Naive thymus-derived CD8-positive, alpha-beta T cell (primary cell): ENCODE measurements at places on chromosomes 3 and 15.

- no peaks in the 10 kb centered on the region for H3K27me3 ChIP-seq
- H3K36me3 ChIP-seq: no peaks in the 10 kb centered on the region
- H3K4me1 ChIP-seq: no peaks in the 10 kb centered on the region
- no peak overlapping the region for H3K27ac ChIP-seq
- H3K4me3 ChIP-seq: no peak overlapping the region
Observed at GRCh38 chr3:48135552-48136495, 52.4 kb downstream of the CDC25A start.

DNA sequence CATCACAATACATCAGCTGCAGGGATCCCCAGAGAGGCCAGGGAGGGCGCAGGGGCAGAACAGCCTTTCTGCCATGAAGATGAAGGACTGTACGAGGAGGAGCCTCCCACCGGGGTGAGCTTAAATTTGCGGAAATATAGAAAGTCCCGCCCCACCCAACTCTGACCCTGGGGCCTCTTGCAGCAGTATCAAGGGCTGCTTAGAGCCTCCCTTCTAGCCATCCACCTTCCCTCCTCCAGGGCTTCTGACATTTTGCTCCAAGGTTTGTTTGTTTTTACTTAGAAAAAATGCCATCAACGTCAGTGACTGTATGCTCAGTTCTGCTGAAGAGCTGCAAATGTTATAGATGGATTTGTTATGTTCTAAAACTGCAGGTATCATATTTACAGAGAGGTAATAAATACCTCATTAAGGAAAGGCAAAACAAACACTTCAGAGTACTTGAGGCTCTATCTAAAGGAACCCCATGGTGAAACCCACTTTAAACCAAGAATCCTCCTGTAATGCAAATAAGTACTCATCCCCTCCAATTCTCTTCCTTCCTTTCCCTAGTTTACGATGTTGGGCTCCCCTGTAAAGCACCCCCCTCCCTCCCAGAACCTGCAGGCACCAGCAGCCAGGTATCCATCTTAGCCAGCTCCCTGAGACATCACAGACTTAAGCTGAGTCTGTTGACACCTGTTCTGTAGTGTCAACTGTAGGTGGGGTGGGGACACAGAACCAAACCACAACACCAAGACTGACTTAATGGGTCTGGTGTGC, 30.5 kb downstream of the RFTN1 start:
- DNase-seq: peak; percentile 18
- peaks cover 18% of the 10 kb centered on the region for H3K36me3 ChIP-seq
- H3K4me1 ChIP-seq: peaks cover 34% of the 10 kb centered on the region
- H3K4me3 ChIP-seq: peak overlapping the region; percentile 73
- H3K27ac ChIP-seq: peak overlapping the region; percentile 86
- H3K27me3 ChIP-seq: no peaks in the 10 kb centered on the region

- no peaks in the 10 kb centered on the region for H3K4me1 ChIP-seq
- H3K4me3 ChIP-seq: no peak overlapping the region
Observed at GRCh38 chr3:44927371-44927770, 48.6 kb downstream of the ZDHHC3 start.

DNA sequence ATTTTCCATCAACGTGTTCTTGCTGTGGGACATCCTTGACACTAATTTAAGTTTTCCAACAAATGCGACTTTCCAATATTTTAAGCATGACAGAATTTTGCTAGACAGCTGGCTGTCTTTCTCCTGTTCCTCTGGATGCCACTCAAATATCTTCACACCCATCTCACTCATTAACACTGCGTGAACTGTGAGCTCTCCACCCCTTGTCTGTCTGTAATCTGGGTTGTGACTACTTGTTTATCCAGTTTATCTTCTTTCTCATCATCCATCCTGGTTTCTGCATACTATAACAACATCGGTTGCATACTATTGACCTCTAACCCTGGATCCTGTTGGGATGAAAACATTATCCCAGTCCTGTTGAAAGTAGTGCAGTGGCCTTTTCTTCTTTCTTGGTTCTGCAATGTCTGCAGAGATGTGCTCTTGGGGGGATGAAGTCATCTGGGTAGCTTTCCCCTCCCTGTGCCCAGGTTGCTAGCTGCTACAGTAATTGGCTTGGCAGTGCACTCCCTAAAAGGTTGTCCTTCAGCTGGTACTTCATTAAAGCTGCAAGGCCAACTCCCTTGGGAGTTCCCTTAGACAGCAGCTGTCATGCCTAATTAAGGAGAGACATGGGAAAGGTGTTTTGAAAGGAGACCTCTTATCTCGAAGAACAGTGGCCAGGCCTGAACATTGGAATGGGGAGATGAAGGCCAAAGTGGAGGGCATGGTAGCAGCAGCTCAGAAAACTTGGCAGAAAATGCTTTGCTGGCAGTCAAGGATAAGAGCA, 24.7 kb downstream of the KAT2B start:
- H3K4me3 ChIP-seq: no peak overlapping the region
- no peaks in the 10 kb centered on the region for H3K27me3 ChIP-seq
- H3K36me3 ChIP-seq: peaks cover 3% of the 10 kb centered on the region
- H3K4me1 ChIP-seq: peaks cover 67% of the 10 kb centered on the region
- no peak overlapping the region for H3K27ac ChIP-seq
